ENCODE measurements at places on chromosomes 3 and 15.

DNA sequence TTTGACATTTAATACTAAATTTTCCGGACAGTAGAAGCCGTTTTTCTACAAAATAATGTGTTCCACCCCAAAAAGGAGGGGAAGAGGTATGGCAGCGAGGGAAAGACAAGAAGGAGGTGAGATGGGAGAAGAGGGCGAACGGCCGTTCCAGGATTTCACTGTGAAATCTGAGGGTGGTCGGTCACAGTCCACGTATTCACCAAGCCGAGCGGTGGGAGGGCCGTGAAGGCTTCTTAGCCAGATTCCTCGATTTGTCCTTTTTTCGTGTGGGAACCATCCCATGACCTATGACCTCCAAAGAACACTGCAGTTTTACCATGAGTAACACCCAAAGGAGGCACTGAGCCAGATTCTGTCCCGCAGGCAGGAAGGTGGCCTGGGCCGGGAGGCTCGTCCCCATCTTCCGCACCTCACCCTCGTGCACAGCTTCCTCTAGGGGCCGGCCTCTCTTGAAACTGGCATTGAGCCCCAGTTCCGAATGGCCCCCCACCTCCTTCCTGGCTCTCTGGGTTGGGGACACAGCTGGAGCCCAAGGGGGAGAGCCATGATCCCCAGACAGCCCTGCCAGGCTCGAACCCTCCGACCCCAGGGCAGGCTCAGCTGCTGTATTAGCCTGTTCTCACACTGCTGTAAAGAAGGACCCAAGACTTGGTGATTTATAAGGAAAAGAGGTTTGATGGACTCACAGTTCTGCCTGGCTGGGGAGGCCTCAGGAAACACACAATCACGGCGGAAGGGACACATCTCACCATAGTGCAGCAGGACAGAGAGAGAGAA is 23.7 kb downstream of the XXYLT1 start:
- no peak for DNase-seq

DNA sequence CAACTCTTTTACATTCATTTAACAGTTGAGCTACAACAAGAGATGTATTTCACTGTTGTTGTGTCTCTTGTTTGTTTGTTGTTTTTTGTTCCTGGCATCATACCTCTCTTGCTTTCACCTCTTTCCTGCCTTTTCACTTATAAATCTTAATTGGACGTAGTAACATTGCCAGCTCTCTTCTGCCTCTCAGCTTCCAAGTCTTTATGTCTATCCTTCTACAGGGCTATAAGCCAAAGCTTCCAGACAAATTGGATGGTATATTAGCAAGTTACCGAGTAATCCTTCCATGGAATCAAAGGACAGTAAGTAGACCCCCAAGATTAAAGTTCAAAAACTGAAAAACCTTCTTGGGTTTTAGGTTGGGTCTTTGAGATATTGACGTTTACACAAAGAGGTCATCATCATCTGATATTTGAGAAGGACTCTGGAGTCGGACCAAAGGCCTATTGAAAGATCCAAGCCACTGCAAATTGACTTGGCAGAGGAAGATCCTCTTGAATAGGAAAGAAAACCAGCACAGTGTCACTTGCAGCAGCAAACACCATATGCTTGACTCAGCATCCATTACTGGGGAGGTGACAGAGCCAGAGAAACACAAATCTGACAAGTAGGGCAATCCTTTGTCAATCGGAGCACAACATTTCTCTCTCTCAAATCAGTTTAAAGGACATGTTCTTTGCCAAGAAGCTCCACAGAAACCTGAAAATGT is 648.5 kb upstream of the NR2F2 start:
- DNase-seq: no peak

DNA sequence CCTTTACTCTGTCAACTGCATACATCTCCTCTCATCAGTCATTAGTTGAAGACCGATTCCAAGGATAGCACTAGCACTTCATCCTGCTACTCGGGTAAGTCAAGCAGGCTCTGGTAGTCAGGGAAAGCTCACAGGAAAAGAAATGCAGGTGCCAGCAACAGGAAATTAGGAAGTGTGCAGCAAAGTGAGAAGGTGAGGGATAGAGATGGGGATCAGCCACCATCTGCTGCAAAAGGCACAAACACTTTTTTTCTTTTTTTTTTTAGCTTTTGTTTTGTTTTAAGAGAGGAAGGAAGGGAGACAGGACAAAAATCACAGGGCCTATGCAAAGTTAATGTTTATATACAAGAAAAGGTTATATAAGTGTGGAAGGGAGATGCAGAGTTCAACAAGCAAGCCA is 9.0 kb upstream of the BTLA start:
- no peak for DNase-seq

DNA sequence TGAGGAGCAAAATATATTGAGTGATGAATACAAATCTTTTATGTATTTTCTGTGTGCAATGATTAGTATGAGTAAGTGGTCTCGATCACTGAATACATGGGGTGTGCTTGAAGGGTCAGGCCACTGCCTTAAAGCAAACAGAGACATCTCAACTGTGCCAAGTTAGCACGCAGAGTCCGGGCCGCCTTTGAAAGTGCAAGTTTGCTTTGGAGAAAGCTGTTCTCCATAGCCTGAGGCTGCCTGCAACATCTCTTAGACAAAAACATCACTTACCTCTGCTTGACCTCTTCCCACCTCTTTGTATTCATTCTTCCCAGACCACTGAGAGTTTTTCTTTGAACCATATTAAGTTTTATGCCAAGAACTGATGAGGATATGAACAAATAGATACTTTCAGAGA is 267.0 kb downstream of the ZBTB20 start:
- DNase-seq: no peak

DNA sequence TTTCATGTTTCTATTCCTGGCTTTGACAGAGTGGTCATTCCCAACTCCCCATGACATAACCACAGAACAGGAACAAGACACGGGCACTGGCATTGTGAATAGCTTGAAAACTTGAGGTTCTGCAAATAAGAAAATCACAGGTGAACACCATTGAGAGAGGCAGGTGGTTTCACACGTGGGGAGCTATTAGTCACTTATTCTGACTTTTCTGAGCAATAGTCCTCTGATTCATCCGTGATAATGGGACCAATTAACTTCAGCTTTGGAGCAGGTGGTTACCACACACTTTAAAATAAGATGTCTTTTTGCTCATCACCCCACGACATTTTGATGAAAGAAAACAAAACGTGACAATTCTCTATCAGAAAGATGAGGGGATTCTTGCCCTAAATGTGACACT is 224.7 kb downstream of the KLF13 start:
- DNase-seq: no peak

- DNase-seq: no peak
Measured at GRCh38 chr3:23385327-23385726, 182.2 kb downstream of the UBE2E2 start.
